ENCODE measurements at places on chromosomes 1 and 21.

DNA sequence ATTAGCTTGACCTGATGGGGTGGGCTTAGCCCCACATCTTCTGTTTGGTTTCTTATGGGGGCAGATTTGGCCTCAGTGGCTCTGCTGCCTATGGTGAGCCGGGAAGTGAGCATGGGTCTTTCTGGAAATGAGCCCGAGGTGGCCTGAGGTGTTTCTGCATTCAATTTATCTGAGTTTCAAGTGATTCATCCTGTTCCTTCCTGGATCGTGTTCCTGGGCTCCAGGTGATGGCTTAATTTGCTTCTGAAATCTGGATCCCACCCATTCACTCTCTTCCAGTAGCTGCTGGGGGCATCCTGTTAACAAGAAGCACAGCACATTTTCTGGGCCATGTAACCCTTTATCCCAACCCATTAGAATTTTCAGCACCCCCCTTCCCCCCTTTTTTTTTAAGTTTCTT lies 324.6 kb downstream of the CAMTA1 start:
- no peak for ATAC-seq

DNA sequence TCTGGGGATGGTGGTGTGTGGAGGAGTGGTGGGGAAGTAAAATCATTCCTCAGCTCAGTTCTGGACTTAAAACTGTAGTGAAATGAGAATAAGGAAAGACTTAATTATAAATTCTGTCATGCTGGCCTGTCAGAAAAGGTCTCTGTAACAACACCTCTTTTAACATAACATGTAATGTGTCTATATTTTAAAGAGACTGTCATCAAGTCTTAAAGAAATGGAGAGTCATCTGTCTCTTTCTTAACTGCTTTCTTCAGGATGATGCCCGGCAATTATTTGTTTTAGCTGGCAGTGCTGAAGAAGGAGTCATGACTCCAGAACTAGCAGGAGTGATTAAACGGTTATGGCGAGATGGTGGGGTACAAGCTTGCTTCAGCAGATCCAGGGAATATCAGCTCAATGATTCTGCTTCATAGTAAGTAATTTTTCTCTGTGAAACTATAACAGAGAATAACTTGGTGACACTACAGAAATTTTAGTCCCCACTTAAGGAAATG lies 30.6 kb downstream of the GNAI3 start:
- no peak for ATAC-seq

DNA sequence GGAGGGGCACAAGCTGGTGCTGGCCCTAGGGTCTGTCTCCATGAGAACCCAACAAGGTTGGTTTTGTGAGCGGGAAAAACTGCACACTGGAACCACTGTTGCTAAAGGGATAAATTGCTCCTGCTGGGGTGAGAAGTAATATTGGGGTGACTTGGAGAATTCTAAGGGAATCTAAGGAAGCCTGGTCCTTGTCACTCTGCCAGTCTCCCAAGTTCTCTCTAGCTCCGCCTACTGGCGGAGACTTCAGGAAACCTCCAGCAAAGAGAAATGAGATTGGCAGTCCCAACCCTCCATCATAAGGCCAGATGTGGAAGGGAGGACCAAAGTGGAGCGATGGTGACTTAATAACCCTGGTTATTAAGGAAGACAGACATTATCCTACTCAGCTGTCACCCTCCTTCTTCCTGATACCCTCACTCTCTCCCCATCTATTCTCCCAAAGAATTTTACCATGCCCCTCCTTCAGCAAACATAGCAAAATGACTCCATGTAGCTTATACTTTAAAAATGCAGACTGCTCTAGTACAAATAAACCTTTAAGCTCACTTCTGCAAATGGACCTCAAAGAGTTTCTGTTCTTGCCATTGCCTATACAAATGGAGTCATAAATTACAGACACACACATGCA lies 2.7 kb downstream of the LCE1F start:
- ATAC-seq = peak; percentile 63

DNA sequence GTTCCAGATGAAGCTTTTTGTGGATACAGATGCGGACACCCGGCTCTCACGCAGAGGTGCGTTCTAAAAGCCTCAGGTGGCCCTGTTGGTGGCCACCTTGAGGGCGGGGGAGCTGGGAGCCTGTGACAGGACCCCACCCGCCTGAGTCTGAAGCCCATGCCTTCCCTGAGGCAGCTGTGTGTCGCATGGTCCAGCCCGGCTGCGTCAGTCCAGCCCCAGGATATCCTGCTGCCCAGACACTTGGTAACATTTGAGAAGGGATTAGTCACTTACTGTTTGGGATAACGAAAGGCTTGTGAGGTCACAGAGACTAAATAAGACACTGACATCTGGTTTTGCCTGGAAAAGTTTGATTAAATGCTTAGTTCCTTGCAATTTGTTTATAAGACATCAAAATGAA lies 68.9 kb downstream of the UCK2 start:
- peak; percentile 67 for ATAC-seq

DNA sequence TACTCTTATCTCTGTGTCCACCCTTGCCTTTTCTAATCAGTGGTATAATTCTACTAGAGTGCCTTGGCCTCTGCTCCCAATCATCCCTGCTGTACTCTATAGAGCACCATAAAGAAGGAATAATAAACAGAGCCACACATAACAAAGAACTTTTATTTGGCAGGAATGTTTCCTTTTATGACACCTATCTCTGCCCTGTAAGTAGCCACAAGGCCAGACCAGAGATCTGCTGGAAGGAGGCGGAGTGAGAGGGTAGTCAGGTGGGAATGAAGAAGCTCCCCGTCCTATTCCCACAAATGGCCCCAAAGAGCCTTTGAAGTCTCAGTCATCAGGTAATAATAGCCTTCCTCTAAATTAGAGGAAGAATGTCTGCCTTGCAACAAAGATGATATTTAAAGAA lies 32.7 kb downstream of the WLS start:
- no peak for ATAC-seq

- ATAC-seq = no peak
Measured at GRCh38 chr1:46522184-46522968, 29.1 kb downstream of the KNCN start.

DNA sequence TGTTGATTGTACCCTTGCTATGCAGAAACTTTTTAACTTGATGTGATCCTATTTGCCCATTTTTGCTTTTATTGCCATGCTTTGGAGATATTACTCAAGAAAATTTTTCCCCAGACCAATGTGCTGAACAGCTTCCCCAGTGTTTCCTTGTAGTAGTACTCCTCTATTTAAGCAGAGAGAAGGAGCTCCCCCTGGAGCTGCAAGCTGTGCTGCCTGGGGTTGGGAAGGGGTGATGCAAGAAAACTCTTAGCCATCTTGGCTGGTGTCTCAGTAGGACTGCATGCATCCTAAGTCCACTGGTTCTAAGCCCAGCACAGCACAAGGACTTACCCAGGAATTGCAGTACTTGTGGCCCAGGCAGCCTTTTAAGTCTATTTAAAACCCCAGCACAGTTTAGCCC lies 121.6 kb downstream of the NTMT2 start:
- ATAC-seq = peak; percentile 81

GRCh38 chr1:4269330-4269729 lies 369.3 kb upstream of the C1orf174 start:
- no peak for ATAC-seq

GRCh38 chr1:156684227-156684782 lies 7.1 kb upstream of the NES start:
- no peak for ATAC-seq

Measured in SK-N-SH treated with all-trans-retinoic acid at 6 μM for 48 hours (cell line).